ENCODE measurements at places on chromosomes 2 and 18.
A peak's percentile ranks its signal among the peaks of the same experiment; 100 is the strongest.

GRCh38 chr18:74785632-74786031, 188.0 kb downstream of the ZNF407 start:
- DNase-seq: no peak

DNA sequence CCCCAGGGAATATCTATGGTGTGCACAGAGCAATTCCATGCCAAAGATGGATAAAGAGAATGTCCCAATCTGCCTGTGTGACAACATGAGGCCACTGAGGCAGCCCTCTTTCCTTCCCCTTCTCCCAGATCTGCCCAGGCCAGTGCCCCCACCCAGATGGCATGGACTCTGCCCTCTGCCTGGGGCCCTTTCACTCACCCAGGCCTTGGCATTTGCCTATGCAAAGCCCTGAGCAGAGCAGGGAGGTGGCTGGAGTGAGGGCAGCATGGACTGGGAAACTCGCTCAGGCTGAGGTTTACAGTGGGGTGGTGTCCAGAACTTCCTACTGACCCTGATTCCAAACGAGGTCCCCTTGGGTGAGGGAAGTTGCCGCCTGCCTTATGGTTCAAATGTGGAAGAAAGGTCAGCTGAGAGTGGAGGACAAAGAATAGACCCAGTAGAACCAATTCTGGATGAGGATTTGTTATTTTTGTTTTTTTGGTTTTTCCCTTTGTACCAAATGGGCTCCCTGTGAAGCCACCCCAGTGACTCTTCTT, 8.9 kb downstream of the SH2D6 start:
- no peak for DNase-seq

DNA sequence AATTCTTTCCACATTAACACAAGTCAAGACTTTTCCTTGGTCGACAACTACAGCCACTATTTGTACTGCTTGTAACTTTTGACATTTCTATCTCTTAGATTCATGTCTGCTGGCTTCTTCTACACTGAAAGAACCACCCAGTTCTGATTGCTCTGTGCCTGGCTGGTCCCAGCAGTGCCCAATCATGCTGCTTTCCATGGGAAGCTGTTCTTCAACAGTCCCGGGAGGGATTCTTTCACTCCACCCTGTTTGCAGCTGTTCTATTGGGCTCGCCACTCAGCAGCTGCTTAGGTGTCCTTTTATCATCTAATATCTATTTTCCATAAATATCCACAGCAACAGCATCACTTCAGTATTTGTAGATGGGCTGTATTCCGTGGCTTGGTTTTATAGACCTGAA, 471.1 kb upstream of the SMIM21 start:
- no peak for DNase-seq

GRCh38 chr18:56576826-56577573, 61.4 kb downstream of the TXNL1 start:
- DNase-seq: no peak

DNA sequence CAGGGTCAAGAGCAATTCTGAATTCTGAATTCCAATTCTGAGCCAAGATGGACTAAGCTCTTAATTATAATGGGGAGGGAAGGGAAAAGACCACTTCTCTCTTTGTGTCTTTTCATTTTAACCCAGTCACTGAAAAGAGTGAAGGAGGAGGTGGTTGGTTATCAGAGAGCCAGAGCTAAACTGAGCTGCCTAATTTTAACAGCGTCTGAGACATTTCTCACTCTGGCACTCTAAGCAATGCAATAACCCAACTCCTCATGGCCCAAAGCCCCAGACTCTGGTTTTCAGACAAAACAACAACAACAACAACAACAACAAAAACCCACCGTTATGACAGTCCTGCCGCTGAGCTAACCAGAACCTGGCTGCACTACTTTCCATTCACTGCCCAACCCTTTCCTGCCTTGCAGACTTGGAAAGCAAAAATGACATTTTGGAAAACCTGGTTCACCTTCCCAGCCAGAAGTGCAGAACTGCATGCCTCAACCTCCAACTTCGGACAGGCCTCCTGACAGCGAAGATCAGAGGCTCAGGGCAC, 1.0 kb downstream of the CHST10 start:
- DNase-seq: no peak

- no peak for DNase-seq
Observed at GRCh38 chr2:113981404-113982134, 91.7 kb downstream of the ACTR3 start.

GRCh38 chr2:124180635-124181034, 155.5 kb downstream of the CNTNAP5 start:
- DNase-seq: no peak

GRCh38 chr2:58545300-58546280, 304.5 kb upstream of the FANCL start:
- DNase-seq: no peak

- no peak for DNase-seq
Observed at GRCh38 chr18:60339018-60339417, 33.6 kb downstream of the MC4R start.

- DNase-seq: no peak
Observed at GRCh38 chr2:145043399-145043834, 523.5 kb upstream of the ZEB2 start.

- no peak for DNase-seq
Observed at GRCh38 chr2:107063228-107063627, 177.3 kb upstream of the ST6GAL2 start.

GRCh38 chr2:64860276-64860885, 128.8 kb upstream of the SLC1A4 start:
- no peak for DNase-seq

- no peak for DNase-seq
Observed at GRCh38 chr2:167908786-167909185, 338.6 kb downstream of the STK39 start.

DNA sequence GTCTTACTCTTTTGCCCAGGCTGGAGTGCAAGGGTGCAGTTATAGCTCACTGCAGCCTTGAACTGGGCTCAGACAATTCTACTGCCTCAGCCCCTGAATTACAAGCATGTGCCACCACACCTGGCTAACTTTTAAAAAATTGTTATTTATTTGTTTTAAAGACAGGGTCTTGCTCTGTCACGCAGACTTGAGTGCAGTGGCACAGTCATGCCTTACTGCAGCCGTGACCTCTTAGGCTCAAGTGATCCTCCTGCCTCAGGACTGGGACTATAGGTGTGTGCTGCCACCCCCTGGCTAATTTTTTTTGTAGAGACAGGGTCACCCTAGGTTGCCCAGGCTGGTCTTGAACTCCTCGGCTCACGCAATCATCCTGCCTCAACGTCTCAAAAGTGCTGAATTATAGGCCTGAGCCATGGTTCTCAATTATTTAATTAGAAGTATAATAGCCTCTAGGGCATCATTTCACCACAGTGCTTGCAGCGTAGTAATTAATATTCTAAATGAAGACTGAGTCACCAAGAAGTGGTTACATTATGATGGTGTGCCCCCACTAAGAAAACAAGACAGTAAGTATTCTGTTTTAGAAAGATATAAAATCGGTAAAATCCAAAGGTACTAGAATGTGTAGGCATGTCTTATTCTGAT, 69.6 kb downstream of the EML4 start:
- DNase-seq: peak; percentile 60

Data from activated CD4-positive, alpha-beta T cell treated with anti-CD3 and anti-CD28 coated beads for 48 hours (primary cell).